Lower lobe of right lung (tissue), 2 donors: ENCODE measurements at places on chromosomes 11 and 22. TPM values are rescaled to one million over a fixed set of nuclear protein-coding genes. Genes with fewer than 3 reads are reported as not detected.

IGF2 gene
- 33.9 TPM for total RNA-seq

PHF21B gene
- total RNA-seq: not detected

MUC5AC gene
- 0.35 TPM for total RNA-seq

MAP6 gene
- total RNA-seq: 10.8 TPM

FAM111A gene
- total RNA-seq: 68.4 TPM

FAM168A gene
- total RNA-seq: 31.0 TPM

RFPL3 gene
- not detected for total RNA-seq

SSTR3 gene
- total RNA-seq: not detected

CAPRIN1 gene
- 187 TPM for total RNA-seq

BACE1 gene
- 28.4 TPM for total RNA-seq

SHISA8 gene
- total RNA-seq: not detected

AAMDC gene
- total RNA-seq: 30.3 TPM

TBX10 gene
- not detected for total RNA-seq

TNNI2 gene
- 17.7 TPM for total RNA-seq

SMTNL1 gene
- not detected for total RNA-seq

FOLH1 gene
- total RNA-seq: 2.4 TPM

RFPL2 gene
- total RNA-seq: not detected

SPON1 gene
- total RNA-seq: 40.1 TPM

RFPL1 gene
- total RNA-seq: not detected

TRPM5 gene
- total RNA-seq: not detected

FGF4 gene
- not detected for total RNA-seq

JRKL gene
- 11.0 TPM for total RNA-seq

DDX10 gene
- 21.1 TPM for total RNA-seq

ZP1 gene
- total RNA-seq: not detected
